Stimulated activated CD4-positive, alpha-beta T cell treated with anti-CD3 and anti-CD28 coated beads, TNF-alpha, amount 100 ng/mL, for 1 hour (primary cell): ENCODE measurements at places on chromosomes 12 and 14.

DNA sequence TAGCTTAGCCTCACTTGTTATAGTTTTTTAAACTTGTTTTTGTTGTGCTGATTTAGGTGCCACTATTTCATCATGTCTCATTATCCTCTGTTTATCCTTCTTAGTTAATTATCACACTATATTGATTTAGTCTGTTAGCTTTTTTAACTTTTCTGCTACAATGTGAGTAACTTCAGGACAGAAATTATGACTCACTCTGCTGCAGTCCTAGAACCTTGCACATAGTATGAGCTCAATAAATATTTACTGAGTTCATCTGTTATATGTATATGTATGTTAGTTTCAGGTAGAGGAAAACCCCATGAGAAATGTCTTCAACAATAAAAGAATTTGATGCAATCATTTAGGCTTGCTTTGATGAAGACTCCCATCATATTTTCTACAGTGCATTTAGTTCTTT is 224.3 kb upstream of the NAV3 start:
- DNase-seq = no peak

- no peak for DNase-seq
These were observed 1629.4 kb upstream of the SEL1L start for GRCh38 chr14:83163016-83163415.

- DNase-seq = no peak
These were observed 3.2 kb upstream of the SYNE3 start for GRCh38 chr14:95519699-95520098.

DNA sequence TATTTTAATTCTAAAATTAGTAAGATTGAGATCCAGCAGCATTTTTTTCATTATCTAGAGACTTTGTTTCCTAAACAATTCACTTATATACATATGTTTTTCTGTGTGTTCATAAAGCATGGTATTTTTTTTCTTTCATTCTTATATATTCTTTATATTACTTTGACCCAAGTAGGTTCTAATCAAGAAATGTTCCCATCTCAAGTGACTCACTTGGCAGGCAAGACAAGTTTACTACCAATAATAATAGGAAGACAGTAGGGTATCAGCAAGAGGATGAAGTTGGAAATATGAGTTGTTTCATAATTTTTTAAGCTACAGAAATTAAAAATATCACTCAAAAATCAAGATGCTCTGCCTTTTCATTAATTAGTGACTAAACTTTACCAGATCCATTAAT is 613.4 kb upstream of the ATP2B1 start:
- DNase-seq = no peak

DNA sequence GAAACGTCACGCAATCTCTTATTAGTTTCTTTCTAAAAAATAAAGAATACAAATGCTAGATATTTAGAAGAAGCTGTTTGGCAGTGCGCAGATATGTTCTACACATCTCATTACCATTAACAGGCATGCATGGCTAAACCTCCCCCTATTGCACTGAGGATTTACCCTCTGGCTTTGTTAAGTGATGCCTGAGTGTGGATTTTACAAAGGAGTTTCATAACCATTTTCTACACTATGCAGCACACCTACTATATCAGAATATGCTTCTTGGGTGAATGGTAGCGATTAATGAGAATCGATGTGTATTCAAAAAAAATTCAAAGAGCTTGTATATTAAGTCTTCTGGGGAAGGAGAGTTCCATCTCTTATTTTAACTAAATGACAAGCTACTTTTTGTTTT is 1.1 kb upstream of the RMST start:
- DNase-seq = no peak

DNA sequence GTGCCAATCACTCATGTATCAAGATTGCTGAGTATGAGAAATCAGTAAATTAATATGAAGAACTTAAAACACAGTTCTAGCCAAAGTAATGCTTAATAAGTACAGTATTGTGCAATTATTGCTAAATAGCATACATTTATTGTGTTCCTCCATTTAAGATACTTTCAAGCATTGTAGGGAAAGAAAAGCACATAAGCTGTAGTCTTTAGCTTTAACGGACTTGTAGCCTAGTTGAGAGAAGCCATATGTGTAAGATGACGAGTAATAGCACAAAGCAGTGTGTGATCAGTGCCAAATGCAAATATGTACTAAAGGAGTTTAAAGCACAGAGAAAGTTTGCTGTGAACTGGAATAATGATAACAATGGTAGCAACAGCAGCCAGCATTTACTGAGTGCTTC is 38.1 kb downstream of the ETV6 start:
- no peak for DNase-seq

GRCh38 chr14:57038689-57039088 is 228.4 kb upstream of the OTX2 start:
- no peak for DNase-seq

GRCh38 chr12:54879150-54879549 is 24.8 kb downstream of the MUCL1 start:
- no peak for DNase-seq

DNA sequence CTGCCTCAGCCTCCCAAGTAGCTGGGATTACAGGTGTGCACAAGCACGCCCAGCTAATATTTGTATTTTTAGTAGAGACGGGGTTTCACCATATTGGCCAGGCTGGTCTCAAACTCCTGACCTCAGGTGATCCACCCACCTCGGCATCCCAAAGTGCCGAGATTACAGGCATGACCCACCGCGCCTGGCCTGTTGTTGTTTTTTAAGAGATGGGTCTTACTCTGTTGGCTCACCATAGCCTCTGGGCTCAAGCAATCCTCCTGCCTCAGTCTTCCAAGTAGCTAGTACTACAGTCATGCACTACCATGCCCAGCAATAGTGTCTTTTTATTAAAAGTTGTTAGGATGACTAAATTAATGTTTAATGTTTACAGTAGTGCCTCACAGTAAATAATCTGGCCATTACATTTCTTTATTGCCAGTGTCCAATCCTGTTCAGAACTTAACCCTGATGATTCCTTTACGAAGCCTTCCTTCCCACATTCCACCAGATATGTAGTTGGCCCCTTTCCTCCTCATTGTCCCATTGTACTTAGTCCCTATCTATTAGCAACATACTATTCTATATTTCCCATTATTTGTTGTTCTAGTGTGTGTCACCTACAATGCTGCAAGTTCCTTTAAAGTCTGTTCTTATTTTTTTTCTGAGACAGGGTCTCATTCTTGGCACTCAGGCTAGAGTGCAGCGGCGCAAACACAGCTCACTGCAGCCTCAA is 8.8 kb upstream of the SMARCC2 start:
- DNase-seq = no peak

DNA sequence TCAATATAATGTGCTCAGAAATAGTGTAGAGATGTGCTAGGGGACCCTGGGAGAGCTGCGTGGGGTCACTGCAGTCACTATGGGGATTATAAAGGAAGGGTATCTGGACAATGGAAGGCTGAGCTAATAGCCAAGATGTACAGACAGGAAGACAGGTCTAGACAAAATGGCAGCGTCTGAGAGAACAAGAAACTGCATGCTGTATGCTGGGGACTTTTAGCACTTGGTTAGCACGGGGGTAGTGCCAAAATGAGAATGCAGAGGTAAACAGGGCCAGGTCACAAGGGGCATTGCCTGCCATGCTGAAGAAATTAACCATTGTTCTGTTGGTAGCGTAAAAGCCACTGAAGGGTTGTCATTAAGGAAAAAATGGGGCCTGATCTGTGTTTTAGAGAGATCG is 308.2 kb downstream of the EMP1 start:
- DNase-seq = no peak

GRCh38 chr14:34496679-34497513 is 34.9 kb upstream of the SPTSSA start:
- no peak for DNase-seq

DNA sequence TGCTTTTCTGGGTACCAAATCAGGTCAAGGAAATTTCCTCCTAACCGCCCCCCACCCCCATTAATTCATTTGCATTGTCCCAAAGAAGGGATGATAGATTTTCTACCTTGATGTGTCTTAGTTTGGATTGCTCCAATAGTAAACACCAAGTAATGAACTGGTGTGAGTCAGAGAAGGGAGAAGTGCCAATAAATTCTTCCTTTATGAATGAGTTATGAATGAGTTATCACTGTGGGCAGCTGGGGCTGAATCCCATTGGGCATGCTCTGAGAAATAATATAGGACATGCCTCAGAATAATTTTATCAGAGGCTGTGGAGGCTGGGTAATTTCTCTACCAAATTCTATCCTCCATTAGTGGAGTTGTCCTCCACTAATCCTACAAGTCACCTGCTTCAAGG is 277.9 kb upstream of the FLRT2 start:
- DNase-seq = no peak
